Epithelial cell of prostate (primary cell): ENCODE measurements at places on chromosomes 7 and 10.
A peak's percentile ranks its signal among the peaks of the same experiment; 100 is the strongest.

DNA sequence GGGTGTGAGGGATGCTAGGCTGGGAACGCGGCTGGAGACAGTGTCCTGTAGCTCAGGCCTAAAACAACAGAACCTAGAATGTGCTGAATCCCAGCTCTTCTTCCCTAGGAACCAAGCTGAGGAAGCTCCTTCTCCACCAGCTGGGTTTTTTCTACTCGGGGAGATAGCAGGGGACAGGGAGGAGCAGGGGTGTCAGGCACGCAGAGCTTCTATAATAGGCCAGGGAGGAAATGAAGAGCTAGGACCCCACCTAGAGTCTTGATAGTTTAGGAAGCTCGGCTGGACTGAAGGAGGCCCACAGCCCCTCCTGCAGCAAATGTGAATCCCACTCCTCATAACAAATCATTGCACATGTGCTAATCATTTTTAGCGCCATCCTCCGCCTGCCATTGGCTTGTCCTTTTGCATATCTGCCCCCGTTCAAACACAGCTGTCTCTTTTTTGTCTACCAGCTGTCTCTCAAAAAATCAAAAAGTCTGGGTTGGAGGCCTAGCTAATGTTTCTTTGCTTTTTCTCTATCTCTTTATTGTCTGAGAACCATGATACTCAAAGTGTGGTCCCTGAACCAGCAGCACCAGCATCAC, 24.1 kb upstream of the FAM180A start:
- DNase-seq: no peak

DNA sequence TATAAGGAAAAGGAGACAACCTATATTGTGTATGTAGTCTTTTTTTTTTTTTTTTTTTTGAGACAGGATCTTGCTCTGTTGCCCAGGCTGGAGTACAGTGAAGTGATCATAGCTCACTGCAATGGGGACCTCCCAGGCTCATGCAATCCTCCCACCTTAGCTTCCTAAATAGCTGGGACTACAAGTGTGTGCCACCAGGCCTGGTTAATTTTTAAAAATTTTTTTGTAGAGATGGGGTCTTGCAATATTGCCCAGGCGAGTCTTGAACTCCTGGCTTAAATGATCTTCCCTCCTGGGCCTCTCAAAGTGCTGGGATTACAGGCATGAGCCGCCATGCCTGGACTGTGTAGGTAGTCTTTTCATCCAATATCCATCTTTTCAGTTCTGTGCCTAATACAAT, 78.7 kb upstream of the ARHGAP21 start:
- DNase-seq: no peak

DNA sequence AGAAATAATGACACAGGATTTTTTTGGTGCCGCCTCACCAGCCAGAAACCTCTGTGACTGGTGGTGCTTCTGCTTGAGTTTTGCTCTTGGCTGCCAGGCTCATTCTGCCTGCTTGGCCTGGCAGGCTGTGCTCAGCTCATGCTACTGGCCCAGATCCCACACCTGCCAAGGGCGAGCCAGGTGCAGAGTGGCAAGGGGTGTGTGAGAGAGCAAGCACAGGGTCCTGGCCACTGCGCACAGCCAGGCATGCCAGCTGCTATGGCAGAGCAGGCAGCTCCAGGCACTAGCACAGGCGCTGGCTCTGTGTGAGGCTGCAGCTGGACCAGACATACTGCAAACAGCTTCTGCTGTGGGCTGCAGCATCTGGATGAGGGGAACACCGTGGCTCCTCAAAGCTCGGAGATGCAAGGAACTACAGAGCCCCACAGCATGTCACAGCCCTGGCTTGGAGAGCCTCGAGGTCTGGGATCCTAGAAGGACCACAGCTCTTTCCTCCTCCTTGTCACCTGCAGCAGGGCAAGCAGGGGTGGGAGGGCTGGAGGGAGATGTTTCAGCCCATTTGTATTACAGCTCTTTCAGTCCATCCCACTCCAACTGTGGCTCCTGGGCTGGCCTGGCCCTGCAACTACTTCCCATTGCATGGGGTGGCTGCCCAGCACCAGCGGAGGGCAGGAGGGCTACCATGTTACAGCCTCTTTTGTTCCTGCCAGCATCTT, 313.4 kb upstream of the SEMA3C start:
- DNase-seq: no peak

DNA sequence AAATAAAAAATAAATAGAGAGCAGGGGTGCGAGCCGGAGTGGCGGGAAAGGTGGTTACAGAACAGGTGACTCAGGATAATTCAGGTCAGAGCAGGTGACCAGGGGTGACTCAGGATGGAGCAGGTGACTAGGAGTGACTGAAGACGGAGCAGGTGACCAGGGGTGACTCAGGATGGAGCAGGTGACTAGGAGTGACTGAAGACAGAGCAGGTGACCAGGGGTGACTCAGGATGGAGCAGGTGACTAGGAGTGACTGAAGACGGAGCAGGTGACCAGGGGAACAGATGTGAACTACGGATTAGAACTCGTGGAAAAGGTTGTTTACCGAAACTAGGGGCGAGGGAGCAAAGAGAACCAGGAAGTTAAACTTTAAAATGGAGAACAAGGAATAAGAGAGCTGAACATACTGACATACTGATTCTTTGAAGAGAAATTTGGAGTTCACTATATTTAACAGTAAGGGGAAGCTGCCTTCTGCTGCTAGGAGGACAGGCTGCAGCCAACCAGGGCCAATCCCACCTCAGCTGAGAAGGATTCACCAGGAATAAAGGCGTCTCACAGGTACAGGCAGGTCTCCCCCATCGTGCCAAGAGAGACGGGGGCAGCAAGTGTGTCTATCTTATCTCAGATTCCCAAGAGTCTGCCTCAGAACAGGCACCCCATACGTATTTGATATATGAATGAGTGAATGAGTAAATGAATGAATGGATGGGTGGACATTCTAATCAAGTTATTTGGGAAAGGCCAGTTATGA, 101.3 kb downstream of the CPXM2 start:
- no peak for DNase-seq

GRCh38 chr10:29502351-29502750, 132.4 kb downstream of the SVIL start:
- DNase-seq: no peak

- no peak for DNase-seq
These were observed 15.9 kb downstream of the HYCC1 start for GRCh38 chr7:22997871-22998518.

DNA sequence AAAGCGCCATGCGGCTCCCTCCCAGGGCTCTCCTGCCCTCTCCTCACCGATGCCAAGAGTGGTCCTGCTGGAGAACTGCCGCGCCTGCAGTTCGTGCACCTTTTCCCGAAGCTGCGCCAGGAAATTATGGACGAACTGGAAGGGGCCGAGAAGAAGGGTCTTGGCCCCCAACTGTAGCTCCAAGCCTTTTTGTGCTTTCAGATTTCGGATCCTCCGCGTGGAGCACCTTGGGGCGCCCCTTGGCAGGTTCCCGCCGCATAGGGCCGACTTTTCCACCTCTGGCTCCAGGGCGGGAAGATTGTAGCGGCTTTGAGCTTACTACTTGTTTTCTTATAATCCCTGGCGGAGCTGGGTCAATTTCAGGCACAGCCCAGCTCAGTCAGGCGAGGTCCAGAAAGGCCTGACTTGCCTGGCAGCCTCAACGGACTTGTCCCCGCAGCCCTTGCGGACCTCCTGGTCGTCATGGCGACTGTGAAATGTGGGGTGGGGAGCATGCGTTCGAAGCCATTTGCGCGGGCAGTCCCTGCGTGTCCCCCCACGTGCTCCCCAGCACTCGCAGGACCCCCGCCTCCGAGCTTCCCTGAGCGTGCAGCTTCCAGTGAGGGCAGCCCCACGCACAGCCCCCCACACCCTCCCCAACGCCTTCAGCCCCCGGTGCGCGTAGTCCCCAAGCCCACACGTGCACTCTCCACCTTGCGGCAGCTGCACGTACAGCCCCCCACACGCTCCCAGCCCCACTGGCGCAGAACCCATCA, 129.9 kb downstream of the KBTBD2 start:
- no peak for DNase-seq

DNA sequence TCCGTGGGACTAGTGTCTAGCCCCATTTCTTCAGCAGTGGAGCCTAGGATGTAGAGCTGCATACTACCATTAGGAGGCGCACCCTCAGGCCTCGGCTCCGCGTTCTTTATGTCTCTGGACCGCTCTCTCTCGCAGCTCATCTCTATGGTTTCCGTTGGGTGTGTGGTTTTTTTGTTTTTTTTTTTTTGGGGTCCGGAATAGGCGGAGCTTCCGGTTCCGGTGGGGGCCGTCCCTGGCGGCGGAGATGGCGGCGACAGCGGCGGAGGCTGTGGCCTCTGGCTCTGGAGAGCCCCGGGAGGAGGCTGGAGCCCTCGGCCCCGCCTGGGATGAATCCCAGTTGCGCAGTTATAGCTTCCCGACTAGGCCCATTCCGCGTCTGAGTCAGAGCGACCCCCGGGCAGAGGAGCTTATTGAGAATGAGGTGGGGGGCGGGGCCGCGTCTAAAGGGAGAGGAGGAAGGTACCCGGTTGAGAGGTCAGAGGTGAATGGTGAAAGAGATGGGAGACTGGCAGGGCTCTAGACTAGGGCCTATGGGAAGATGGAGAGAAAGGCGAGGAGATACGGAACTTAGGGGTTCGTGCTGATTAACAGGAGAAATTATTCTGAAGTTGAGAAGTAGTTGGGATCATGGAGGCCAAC, at the start of gene HIF1AN:
Gene HIF1AN, plus strand, starts transcription at position 229 of the 639 bp plus-strand sequence. Its CDS starts 16 bp downstream, at position 245.
- DNase-seq: peak; percentile 69

GRCh38 chr7:35384761-35385700, 131.1 kb upstream of the TBX20 start:
- no peak for DNase-seq

- DNase-seq: no peak
These were observed 18.2 kb downstream of the SEC31B start for GRCh38 chr10:100501423-100501822.

DNA sequence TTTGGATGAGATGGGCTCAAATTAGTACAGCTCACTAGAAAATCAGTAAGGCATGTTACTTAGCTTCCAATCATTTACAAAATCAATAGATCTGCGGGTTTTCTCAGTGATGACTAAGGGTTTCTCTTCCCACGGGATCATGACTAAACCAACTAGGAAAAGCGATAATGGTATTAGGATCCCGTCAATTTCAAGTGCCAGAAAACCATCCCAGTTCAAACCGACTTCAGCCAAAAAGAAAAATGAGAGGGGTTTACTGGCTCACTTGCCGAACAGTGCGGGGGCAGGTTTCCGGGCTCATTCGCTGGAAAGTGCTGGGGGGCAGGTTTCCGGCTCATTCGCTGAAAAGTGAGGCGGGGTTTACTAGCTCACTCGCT, 62.1 kb upstream of the LYZL2 start:
- DNase-seq: no peak

GRCh38 chr10:12617191-12618175, 268.1 kb downstream of the CAMK1D start:
- peak; percentile 1 for DNase-seq

GRCh38 chr10:87651801-87652200, 7.9 kb upstream of the PAPSS2 start:
- DNase-seq: no peak

DNA sequence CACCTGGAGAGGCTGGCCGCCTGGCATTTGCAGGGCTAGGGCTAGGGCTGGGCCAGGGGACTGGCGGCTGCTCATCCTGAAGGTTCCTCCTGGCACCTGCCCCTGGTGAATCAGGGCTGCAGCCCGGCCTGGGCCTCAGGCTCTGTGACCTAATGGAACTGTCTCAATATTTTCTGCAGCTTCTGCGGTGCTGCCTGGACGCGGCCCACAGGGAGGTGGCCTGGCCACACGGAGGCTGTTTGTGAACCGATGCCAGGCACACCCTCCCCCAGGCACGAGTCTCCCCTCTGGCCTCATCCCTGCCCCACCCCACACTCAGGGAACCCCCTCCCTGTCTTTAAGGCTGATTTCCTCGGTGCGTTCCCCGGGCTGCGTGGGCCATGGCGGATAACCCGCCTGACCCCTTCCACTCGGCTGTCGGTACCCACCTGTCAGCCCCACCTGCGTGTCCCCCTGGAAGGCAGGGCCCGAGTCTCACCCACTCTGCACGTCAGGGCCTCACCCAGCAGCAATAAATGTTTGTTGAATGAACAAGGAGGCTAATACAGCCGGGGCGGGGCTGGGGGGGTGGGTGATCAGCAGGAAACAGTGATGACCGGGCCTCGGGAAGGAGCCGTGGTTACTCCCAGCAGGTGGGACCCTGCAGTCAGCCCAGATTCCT, 54.5 kb upstream of the DNAJB6 start:
- no peak for DNase-seq

- DNase-seq: no peak
These were observed 88.8 kb downstream of the NOD1 start for GRCh38 chr7:30389791-30390190.

DNA sequence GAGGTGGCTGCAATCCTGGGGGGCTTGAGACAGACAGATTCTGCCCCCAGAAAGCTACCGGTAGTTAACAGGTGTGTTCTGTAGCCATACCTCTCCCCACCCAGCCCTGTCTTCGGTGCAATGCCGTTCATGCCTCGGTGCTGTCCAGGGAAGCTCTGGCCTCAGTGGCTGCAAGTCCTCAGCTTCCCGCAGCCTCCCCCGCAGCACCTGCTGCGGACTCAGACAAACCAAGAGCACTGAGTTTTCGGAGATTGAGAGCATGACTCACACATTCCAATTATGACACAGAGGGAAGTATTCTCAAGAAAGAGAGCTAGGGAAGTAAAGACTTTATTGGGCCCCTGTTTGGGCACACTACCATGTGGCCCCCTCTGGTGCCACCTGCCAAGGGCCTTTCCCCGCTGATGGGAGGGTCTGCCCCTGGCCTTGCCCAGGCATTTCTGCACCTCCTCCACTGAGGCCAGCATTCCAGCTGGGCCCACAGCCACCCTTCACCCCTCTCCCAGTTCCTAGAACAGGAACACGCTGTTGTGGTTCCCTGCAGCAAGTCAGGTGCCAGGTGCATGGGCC, 30.2 kb upstream of the EZH2 start:
- peak; percentile 33 for DNase-seq

- no peak for DNase-seq
These were observed at the start of gene PKD1L1 for GRCh38 chr7:47948141-47948790. PKD1L1 (minus strand) TSS chr7:47948466; CDS start chr7:47948440, 26 bp downstream.

DNA sequence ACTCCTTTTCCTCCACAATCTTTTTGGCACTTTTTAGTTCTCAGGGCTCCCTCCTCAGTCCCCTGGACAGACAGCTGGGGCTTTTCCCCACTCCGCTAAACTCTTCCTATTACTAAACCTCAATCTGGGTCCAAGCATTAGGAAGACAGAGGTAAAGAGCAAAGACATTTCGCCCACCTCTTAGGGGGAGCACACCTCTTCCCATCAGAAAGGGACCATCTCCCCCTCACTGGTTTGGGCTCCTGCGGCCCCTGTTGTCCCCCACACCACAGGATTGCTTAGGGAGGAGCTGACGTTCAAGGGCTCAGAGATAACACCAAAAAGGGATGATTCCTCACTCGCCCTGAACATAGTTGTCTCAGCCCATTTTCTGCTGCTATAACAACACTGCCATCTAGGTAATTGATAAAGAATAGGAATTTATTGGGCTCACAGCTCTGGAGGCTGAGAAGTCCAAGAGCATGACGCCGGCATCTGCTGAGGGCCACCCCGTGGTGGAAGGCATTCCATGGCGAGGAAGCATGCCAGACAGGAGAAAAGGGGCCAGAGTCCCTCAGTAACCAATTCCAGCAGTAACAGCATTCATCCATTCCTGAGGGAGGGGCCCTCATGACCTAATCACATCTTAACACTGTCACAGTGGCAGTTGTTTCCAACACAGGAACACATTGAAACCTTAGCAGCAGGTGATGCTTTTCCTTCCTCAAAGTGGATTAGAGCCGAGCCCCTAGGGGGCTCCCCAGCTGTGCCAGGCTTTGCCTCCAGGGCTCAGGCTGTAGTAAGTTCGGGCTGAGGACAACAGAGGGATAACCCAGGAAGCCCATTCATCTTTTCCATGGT, 209.6 kb downstream of the EBF3 start:
- DNase-seq: no peak

- DNase-seq: peak; percentile 18
These were observed 60.8 kb upstream of the HECTD2 start for GRCh38 chr10:91349381-91349780.

GRCh38 chr7:134866617-134867016, 87.2 kb downstream of the CALD1 start:
- no peak for DNase-seq
